ENCODE measurements at places on chromosomes 7 and 10. TPM values are rescaled to one million over a fixed set of nuclear protein-coding genes. Genes with fewer than 3 reads are reported as not detected.

CALHM1 gene
- total RNA-seq, result not detected

DNA sequence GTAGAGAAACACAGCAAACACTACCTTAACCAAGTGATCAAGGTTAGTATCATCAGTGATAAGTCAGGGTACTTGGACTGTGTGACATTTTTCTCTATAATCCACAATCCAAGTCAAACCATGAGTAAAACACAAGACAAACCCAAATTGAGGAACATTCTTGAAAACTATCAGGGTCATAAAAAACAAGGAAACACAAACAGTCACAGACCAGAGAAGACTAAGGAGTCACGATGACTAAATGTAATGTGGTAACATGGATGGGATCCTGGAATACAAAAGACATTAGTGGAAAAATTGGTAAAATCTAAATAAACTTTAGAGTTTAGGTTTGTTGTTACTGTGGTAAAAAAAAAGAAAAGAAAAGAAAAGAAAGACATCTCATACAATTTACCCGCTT lies 103.8 kb downstream of the ARMH3 start:
- no peak for DNase-seq

GRCh38 chr10:13068071-13068470 lies 31.9 kb upstream of the OPTN start:
- no peak for DNase-seq

GRCh38 chr10:88195841-88196240 lies 332.4 kb downstream of the PTEN start:
- DNase-seq, result no peak

DNA sequence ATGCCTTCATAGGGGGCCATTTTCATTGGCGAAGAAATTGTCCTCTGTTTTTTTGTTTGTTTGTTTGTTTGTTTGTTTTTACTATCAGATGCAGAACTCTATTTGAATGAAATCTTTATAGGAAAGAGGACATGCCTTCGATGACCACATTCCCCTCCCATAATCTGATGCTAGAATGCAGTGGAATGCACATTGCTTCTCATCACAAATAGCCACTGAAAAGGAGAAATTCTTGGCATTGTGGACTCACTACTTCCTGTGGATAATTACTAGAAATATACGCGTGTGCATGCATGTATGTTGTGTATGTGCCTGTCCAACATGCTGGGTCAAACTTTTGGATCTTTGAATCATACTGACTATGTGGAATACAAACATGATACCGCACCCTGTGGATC lies 70.5 kb upstream of the SFMBT2 start:
- no peak for DNase-seq

DNA sequence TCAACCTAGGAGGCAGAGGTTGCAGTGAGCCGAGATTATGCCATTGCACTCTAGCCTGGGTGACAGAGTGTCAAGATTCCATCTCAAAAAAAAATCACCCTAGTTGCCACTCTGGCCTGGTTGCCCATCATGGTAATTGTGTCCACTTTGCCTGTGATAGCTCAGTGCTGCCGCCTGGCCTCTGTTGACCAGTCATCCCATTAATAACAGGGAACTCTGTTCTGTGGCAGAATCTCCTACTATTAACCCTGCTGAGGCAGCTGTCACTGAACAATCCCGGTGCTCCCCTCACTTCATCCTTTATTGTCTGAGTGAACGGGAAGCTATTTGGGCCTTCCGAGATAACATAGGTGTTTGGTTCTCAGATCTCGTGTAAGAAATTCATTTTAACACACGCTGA lies 14.6 kb downstream of the ZNF3 start:
- no peak for DNase-seq

TACR2 gene
- not detected for total RNA-seq

ARHGEF35 gene
- total RNA-seq, result not detected

KRIT1 gene
- total RNA-seq, result 32.0 TPM

DNA sequence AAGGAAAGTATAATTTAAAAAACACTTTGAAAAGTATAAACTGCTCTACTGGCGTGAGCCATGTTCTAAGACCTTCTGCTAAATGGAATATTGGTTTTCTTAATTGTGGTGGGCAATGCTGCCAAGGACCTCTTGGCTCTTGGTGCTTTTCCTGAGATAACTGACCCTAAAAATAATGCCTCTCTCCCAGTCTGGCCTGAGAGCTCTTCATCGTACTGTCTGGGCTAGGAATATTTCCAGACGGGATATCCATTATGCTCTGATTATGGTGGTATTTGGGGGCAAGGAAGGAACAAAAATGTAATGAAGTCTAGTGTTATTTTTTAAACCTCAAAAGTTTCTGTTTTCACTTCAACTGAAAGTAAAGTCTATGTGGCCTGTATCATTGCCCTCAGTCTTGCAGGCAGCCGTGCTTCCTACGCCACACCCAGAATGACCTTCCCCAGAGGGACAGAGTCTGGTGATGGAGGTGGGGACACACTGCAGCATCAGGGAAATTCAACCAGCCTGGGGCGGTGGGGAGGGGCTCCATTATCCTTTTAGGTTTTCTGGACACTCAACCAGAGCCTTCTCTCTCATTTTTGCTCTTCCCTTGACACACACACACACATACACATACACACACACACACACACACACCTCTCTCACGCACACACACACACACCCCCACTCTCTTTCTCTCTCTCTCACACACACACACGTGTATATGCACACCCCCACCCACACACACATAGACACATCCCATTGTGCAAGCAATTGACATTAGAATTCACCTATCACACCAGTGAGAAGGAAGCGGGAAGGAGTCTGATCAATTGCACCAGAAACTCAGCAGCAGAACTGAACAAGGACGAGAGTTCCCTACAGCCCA lies 99.6 kb downstream of the LRRC18 start:
- no peak for DNase-seq

GPR15LG gene
- total RNA-seq, result not detected

GRCh38 chr10:48598243-48598935 lies 6.5 kb downstream of the ARHGAP22 start:
- no peak for DNase-seq

PRLHR gene
- not detected for total RNA-seq

DNA sequence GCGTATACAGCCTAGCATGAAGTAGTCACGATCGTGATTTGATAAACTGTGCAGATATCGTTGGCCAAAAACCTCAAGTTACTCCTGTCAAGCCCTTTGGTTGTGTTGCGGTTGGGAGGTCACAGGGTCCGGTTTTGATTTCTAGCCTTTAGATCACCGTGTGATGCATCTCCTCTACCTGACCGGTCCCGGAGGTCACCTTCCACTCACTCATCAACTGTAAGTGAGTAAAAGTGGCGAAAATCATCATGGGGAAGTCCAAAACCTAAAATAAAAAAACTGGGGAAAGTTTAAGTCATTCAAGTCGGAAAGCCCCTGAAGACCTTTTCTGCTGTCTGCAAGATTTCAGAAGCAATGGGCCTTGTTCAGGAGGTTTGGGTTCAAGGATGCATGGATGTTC lies 62.8 kb downstream of the ADARB2 start:
- no peak for DNase-seq

DNA sequence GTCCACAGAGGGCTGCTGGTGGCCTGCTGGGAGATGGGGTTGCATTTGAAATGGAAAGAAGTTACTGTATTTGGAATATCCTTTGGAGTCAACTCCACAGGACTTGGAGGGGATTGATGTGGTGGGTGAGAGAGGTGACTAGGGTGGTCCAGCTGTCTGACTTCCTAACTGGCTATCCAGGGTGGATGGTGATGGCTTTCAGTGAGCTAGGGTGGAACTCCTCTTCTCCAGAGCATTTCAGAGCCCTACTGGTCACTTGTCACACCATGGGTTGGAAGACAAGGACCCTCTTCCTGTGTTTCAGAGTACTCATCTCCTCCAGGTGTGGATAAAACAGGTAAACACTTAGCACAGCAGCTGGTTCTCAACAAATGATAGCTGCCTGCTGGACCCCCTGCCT lies 3.3 kb upstream of the ADAMTS14 start:
- no peak for DNase-seq

KEL gene
- not detected for total RNA-seq

BLNK gene
- total RNA-seq, result not detected

HYAL4 gene
- not detected for total RNA-seq

- DNase-seq, result peak; percentile 78
Measured at GRCh38 chr7:41709621-41710020, 6.7 kb upstream of the INHBA start.

NKX2-3 gene
- total RNA-seq, result not detected

DNA sequence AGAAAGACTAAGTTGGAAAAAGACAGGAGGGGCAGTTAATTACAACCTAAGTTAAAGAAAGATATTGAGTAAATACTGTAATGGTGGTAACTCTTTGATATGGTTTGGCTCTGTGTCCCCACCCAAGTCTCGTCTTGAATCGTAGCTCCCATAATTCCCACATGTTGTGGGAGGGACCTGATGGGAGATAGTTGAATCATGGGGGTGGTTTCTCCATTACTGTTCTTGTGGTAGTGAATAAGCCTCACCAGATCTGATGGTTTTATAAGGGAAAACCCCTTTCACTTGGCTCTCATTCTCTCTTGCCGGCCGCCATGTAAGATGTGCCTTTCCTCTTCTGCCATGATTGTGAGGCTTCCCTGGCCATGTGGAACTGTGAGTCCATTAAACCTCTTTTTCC lies 143.8 kb downstream of the GRK5 start:
- DNase-seq, result no peak

DNA sequence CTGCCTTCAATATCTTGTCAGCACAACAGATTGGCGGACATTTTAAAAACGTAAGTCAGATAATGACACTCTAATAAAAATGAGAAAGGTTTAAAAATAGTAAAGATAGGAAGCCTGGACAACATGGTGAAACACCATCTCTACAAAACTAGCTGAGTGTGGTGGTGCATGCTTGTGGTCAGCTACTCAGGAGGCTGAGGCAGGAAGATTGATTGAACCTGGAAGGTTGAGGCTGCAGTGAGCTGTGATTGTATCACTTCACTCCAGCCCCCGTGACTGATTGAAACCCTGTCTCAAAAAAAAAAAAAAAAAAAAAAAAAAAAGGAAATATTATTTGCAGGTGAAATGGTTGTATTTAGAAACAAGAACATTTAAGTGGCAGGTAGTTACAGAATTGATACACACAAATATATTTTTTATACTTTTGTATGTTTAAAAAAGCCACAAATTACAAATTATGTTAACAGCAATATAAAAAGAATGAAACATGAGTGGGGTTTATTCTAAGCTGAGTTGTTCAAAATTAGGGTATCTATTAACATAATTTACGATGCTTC lies 141.9 kb downstream of the ADK start:
- DNase-seq, result peak; percentile 25

GRCh38 chr10:86795353-86795752 lies 38.9 kb downstream of the BMPR1A start:
- peak; percentile 79 for DNase-seq

DNA sequence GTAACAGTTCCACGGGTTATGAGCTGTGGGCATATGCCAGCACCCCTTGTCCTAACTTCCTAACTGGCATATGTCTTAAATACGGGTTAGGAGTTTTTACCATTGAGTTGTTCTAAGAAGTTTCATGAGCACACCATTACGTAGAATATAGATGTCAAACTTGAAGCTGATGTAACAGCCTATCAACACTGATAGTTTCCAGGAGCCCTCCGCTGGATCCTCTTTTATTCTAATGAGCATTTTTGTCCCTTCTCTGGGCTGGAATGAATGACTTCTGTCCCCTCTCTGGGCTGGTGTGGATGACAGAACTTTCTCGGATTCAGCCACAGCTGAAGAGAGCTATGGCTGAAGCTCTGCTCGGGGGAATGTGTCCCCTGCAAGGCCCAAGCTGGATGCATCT lies 256.3 kb downstream of the SORCS1 start:
- DNase-seq, result no peak

LIPA gene
- 18.7 TPM for total RNA-seq

DNA sequence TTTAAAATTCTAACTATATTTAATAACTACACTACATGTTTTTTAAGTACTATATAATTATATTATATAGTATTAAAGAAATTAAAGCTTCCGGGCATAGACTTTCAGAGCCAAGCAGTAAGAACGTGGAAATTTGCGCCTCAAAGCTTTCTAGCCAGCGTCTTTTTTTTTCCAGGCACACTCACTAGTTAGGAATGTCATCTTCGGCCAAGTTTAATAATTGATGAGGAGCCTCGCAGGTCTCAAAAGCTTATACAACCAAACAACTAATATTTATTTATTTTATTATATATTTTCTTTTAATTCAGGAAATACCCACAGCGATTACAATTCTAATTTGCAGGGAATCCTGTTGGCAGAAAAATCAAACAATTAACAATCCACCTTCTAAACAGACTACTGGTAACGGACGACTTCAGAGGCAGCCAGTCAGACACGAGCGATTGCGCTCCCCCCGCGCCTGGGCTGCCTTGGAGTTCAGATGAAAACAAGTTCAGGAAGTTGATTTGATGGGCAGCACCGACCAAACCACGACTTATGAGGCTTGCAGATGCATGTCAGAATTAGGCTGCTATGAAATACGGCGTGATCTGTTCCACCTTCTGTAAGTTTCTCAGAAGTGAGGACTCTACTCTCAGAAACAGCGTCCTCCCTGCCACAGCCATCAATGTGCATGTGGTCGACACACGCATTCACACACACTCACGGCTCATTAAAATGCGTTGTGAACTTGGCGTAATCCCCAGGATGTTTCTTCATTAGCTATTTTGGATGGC lies 431.8 kb upstream of the MGMT start:
- no peak for DNase-seq

GPER1 gene
- total RNA-seq, result 1.8 TPM

EIF4H gene
- 333 TPM for total RNA-seq

GRCh38 chr7:32216759-32217158 lies 146.6 kb upstream of the PDE1C start:
- no peak for DNase-seq

- peak; percentile 21 for DNase-seq
Measured at GRCh38 chr7:21142081-21142480, 285.8 kb upstream of the SP4 start.

All from HT1080 (cell line).